HCEC 1CT (cell line): ENCODE measurements at places on chromosomes 1 and 21.

DNA sequence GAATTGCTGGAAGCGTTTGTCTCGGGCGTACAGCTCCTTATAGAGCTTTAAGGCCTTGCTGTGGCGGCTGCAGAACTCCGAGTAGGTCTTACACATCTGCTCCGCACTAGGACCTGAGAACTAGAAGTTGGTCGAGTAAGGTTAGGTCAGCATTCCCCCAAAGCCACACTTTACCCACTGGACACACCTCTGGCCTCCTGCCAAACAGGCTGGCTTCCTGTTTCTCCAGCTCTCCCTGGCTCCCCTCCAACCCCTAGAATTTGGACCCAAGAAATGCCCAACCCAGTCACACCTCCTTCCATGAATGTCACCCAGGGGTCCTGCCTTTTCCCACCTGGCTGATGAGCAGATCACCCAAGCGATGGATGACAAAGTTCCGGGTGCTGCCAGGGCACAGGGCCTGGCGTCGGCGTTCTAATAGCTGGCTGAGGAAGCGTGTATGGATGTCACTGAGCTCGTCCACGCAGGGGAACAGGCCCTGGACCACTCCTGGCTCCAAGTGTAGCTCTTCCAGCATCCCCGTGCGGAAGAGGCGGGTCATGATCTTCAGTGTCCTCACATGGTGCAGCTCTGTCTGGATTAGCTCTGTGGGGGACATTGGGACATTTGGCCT lies 15.6 kb downstream of the ARHGEF2 start:
- no peak for DNase-seq

DNA sequence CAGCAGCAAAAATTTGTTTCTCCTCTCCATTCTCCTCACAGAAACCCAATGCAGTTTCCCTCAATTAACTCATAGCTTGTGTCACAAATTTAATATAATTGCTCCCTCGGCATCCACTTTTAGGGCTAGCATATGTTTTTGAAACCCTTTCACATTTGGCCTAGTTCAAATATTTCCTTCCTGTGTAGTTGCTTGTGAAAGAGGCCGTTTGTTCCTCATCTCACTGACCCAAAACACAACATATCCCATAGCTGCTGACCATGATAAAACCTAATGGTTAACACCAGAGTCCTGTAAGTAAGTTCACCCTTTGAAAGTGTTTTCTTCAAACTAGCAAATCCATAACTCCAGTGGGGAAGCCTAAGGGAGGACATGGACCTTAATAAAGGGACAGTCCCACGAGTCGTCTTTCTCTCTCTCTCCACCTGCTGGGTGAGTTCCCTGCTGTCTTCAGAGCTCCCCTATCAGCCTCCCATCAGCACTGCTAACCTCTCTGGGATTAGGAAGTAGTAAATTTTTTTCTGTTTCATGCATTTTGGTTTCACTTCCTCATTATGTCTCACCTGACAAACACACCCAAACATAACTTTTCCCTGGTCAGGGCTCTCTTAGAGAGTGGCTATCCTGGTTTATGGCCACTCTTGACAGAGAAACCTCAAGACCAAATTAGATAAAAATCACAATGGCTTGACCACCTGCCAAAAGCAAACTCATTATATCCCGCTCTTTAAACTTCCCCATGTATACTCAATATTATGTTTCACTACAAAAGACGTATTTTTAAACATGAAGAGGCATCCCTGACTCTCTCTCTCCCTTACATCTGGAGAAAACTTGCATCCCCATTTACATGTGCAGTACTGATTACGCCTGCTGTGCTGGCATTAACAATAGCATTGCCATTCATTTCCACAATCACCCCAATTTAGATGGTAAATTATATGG lies 177.7 kb upstream of the HP1BP3 start:
- DNase-seq: no peak

DNA sequence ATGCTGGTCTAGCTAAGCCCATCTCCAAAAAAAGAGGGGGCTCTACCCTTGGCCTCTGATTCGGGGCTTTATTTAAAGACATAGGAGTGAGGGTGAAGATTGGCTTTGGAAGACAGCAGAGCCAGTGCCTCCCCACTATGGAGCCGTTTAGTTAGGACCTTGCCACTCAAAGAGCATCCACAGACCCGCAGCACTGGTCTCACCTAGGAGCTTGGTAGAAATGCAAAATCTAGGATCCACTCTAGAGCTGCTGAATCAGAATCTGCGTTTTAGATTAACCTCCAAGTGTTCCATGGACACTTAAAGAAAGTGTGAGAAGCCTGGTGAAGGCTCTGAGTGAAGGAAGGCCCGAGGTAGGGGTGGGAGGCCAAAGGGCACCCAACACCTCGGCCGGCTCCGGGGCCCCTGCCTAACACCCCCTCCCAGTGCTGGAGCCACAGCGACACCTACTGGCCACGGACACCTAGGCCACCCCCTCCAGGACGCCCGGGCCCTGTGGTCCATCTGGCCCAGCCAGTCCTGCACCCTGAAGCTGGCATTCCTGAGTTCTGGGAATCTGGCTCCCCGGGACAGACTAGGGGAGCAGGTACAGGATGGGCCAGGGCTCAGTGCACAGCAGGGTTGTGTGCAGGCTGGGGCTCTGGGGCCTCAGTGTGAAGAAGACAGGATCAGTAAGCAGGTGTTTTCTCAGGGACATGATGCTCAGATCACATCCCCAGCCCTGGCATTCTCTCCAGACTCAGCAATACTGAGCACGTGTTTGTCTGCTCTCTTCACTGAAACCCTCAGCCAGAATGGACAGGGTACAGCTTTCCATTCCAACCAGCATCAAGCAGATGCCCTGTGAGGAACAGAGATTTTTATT lies 79.2 kb downstream of the TMEM53 start:
- DNase-seq: peak; percentile 29

GRCh38 chr1:215215846-215216245 lies 133.3 kb downstream of the KCNK2 start:
- DNase-seq: no peak

DNA sequence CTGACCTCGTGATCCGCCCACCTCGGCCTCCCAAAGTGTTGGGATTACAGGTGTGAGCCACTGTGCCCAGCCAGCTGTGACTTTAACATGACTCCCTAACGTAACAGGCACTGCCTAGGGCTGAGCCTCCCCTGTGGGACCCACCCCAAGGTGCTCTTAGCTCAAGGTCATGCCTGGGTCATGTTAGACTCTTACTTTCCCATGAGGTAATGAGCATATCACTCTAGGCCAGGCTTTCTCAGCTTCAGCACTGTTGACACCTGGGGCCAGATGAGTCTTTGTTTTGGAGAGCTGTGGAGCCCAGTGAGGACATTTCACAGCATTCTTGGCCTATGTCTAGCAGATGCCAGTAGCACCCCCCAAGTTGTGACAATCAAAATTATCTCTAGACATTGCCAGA lies 4.5 kb downstream of the NECAP2 start:
- no peak for DNase-seq

GRCh38 chr1:82185084-82185483 lies 384.4 kb downstream of the ADGRL2 start:
- no peak for DNase-seq

GRCh38 chr1:78370779-78371482 lies 119.8 kb upstream of the PTGFR start:
- peak; percentile 91 for DNase-seq
